ENCODE measurements at places on chromosomes 4 and X.

DNA sequence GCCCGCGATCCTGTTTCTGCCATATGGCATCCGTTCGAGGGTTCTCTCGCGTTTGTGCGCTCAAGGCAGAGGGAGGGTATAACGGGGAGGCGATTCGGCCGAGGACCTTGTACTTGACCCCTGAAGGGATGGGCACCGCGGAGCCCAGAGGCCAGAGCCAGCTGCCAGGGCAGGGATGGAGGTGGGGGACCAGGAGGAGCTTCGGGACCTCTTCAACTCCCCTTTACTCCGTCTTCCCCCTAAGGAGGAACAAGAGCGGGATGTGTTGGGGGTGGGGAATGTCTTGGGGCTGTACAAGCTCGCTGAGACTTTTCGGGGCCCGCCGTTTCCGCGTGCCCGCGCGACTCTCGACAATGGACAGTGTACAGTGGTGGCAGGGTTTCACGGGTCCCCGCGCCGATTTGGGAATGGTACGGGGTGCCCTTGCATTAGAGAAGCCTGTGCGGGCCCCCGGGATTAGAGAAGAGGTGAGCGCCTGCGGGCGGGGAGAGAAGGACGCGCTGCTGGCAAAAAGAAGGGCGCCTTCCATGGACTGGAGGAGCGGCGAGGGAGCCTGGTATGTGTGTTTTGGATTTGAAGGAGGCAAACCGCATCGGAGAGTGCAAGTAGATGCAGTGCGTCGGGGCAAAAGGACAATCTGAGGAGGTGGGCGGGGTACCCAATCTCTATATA is 760 bp downstream of the UGT8 start:
- no peak for DNase-seq

GRCh38 chr4:38366456-38366855 is 297.5 kb upstream of the KLF3 start:
- no peak for DNase-seq

GRCh38 chr4:102527695-102528283 is 26.6 kb downstream of the NFKB1 start:
- DNase-seq, result no peak

DNA sequence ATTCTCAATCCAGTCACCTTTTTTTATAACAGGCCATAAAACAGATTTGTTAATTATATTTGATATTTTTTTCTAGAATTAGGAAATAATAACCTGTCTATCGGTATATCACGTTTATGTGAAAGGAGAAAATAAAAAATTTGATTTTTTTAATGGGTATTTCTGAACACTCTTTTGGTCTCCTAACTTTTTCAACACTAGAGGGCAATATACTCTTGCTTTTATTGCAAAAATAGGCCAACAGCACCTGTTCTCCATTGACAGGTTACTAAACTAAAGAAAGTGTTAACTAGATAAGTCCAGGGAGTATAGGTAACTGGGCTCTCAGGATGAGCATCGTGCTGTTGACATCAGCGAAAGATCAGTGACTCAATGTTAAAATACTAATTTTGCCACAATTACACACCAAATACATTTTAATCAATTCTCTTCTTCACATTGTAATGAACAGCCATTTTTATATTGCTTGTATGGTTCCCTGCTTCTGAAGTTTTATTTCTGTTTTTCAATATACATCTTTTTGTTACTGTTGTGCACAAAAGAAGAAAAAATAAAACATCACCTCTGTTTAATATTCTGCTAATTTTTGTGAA is 22.8 kb downstream of the NDST4 start:
- no peak for DNase-seq

DNA sequence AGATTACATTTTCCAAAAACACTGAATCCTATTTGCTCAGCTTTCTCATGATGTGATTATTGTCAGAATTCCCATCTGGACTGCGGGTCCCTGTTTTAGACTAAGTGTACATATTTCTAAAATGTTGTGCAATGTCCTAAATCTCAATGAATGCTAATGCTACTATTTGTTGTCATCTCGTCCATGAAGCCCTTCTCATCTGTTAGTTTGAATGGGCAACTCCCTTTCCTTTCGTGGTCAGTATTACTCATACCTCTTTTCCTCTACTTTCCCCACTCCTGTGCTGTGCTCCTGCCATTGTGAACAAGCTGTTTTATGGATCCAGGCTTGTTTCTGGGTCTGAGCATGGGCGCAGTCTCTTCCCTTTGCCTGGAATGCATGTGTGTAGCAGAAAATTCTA is 91.0 kb downstream of the MID1 start:
- no peak for DNase-seq

- no peak for DNase-seq
Measured at GRCh38 chr4:7821245-7822136, 118.2 kb downstream of the AFAP1 start.

GRCh38 chr4:55297346-55297745 is 48.7 kb upstream of the SRD5A3 start:
- DNase-seq, result no peak

GRCh38 chr4:78926826-78927225 is 12.4 kb downstream of the PAQR3 start:
- DNase-seq, result no peak

DNA sequence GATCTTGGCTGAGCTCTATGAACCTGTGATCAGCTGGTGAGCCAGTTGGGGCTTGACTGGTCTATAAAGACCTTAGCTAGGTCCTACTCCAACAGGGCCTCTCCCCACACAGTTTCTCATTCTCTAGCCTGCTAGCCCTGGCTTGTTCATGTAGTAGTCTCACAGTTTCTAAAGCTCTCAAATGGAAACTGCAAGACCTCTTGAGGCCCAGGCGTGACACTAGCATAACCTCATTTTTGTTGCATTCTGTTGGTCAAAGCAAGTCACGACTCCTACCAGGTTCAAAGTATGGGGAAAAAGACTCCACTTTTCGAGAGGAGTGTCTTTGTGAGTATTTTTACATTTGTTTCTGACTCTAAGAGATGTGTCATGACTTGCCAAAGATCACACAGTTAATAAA is 50.9 kb downstream of the CEP44 start:
- no peak for DNase-seq

DNA sequence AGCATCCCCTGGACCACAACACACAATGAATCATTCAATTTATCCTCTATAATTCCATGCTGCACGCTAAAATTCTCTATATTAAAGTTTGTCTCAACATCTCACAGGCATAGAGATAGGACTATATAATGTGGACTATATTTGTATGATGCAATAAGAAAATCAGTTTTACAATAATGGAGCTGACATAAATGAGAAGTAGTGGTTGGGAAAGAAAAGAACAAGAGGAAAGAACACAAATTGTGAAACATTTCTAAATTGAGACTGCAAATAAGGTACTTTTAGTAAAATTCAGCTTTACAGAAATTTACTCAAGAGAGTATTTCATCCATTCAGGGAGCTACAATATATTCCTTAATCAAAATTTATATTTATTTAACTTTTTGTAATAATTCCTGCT is 120.4 kb downstream of the ARAP2 start:
- no peak for DNase-seq

- DNase-seq, result no peak
Measured at GRCh38 chr4:184953421-184953945, 64.8 kb upstream of the HELT start.
